ENCODE measurements at places on chromosomes 1 and 21.

DNA sequence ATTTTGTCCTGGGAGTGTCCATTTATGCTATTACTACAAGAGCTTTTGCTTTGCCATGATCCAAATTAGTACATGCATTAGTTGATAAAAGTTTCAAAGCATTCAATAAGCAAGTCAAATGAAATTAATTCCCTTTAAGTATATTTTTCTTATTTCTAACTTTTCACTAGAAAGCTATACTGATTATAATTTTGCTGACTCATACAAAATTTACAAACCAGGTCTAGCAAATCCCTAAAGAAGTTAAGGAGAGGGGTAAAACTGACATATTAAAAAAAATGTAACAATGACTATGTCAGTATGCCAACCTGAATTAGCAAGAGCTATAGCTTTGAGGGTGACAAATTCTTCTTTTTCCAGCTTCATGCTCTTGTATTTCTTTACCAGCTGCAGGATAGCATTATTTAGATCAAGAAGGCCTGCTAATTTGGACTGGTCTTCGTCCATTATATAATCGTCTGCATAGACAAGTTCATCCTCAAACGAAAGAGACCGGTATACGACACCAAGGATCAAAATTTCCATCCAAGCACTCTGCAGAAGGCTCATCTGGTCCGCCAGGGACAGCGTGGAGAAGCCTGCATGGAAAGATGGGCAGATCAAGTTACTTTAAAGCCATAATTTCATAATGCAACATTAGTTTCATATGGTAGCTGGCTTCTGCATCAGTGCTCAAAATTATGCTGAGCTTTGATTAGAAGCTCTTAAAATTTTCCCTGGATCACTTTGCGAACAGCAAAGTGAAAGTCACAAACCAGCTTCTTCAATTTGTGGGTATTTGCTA lies 95.8 kb upstream of the USH2A start:
- no peak for DNase-seq

GRCh38 chr21:33816174-33816573 lies 99.4 kb downstream of the ATP5PO start:
- no peak for DNase-seq

DNA sequence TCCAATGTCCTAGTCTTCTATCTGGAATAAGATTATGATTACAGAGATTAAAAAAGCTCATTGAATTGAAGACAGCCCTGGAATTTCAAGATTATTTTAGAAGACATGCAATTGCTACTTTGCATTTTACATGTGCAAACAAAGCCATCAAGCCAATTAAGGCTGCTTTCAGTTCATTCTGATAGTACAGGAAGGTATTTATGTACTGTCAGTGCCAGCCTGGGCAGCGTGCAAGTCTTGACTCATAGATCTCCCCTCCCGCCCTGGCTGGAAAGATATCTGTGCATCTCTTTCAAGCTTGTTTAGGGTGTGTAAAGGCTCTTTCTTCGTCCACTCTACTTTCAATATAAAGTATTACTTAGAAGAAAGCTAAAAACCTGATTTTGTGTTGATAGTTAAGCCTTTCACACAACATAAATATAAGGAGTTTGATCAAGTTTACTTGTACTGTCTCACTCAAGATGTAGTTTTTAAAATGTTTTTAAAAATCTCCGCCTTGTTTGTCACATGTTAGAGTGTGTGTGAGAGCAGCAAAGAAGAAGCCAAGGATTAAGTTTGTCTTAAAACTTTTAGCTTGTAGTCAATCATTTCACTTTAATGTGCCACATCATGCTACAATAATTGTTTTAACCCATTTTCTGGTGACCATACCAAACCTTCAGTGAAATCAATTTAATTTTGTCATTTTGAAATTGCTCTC lies 13.6 kb upstream of the LYPLAL1 start:
- DNase-seq: no peak

- no peak for DNase-seq
Measured at GRCh38 chr1:117942293-117942692, 12.8 kb downstream of the WDR3 start.

GRCh38 chr1:22533244-22533895 lies 29.9 kb upstream of the EPHA8 start:
- DNase-seq: no peak

GRCh38 chr1:7539769-7540175 lies 231.3 kb upstream of the VAMP3 start:
- DNase-seq: no peak

DNA sequence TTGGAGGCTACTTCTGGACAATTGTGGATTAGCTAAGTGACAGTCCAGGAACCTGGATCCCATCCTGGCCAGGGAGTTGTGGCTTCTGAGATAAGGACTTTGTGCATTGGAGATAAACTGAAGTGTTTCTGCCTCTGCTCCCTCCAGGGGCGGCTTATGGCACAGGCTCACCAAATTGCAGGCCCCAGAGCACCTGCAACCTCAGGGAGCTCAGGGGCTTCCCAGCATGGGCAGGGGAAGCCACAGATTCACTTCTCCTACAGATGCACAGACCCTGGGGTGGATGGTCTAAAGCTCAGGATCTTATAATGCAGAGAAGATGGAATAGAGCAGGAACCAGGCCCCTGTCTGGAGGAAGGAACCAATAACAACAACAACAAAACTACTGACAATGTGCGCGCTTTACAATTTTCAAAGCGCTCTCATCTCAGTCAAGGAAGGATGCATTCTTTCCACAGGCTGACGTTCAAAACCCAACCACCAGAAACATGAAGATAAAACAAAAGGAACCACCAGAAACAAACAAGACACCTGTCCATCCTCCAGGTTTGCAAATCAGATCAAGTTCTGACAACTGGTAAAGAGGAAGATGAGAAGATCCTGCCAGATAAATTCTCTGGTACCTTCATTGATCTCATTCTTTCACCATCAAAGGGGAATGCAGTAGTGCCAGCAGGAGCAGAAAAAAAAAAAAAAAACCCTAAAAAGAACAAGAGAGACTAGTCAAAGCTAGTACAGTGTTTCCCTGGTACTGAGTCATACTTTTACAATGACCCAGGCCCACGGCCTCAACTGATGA lies 121.0 kb upstream of the IRF2BP2 start:
- DNase-seq: no peak

GRCh38 chr1:112146201-112146715 lies 156.8 kb upstream of the KCND3 start:
- DNase-seq: no peak

- DNase-seq: no peak
Measured at GRCh38 chr21:41651830-41652229, 115.0 kb downstream of the RIPK4 start.

- DNase-seq: no peak
Measured at GRCh38 chr1:11707621-11708276, 16.2 kb downstream of the DRAXIN start.

- DNase-seq: no peak
Measured at GRCh38 chr1:92886886-92887419, 55.1 kb downstream of the RPL5 start.

DNA sequence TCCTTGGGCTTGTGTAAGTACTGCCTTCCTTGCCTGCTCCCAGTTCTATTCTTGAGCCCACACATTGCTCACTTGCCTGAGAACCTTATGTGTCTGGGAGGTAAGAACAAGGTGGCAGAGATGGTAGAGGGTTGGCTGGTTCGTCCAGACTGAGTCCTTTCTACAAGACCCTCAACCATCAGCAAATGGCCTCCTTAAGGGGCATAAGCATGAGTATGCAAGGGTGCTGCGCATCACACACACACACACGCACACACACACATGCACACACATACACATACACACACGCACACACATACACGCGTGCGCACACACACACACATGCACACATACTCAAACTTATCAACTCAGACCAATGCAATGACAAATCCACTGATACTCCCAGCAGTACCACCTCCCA lies 56.9 kb downstream of the RHBG start:
- DNase-seq: no peak

DNA sequence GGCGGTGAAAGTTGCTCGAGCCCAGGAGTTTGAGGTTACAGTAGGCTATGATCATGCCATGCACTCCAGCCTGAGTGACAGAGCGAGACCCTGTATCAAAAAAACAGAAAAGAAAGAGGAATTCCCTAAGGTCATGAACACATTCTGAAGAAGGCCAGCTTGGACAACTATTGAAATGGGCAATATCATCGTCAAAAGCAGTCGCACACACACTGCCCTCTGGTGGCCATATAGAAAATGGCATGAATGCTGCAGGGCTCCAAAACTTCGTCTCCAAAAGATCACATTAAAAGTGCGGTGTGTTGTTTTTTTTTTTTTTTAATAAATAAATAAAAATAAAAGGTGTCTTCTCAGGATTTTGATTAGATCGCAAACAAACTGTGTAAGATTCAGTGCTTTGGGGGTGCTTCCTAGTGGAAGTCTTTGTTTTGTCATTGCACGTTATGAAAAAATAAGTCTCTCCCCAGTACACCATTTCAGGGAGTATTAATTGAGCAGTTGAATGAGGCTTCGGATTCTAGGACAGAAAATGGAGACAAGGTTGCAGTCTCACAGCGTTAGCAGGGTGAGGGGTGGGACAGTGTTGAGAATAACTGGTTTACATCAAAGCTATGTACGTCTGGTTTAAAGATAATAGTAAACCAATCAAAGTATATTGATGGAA lies 87.5 kb upstream of the FMN2 start:
- no peak for DNase-seq

DNA sequence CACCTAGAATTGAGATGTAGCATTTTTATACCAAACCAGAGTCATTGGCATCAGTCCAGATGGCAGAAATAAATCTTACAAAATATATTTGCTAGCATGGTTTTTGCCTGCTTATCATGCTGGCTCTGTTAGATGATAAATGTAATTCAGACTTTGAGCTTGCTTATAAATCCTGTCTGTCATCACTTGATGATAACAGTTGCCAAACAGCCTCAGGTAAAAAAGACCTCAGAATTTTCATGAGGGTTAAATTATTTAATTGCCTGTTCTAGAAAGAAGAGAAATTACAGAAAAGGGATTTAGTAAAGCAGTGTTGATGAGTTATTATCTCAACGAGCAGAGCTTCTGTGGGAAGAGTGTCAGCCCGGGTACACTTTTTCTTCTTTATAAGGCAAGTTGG lies 83.3 kb downstream of the FNBP1L start:
- DNase-seq: no peak

GRCh38 chr1:232014941-232015340 lies 388.4 kb downstream of the DISC1 start:
- DNase-seq: no peak

GRCh38 chr21:40723317-40723716 lies 123.6 kb downstream of the DSCAM start:
- no peak for DNase-seq

DNA sequence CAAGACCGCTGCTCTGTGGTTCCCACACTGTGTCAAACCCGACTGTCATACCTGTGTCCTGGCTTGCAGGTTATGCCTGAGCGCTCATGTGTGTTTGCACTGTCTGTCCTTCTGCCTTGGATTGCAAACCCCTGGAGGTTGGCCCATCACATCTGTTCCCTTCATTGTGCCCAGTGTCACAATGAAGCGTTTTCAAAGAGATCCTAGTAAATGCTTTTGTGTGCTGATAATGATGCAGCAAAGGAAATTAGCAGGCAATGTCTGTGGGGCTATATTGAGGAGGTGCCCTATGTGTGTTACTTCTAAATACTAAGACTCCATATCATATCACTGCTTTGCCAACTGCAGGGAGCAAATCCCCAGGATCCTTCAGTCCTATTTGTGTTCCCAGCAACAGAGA lies 424.4 kb upstream of the NFIA start:
- no peak for DNase-seq

DNA sequence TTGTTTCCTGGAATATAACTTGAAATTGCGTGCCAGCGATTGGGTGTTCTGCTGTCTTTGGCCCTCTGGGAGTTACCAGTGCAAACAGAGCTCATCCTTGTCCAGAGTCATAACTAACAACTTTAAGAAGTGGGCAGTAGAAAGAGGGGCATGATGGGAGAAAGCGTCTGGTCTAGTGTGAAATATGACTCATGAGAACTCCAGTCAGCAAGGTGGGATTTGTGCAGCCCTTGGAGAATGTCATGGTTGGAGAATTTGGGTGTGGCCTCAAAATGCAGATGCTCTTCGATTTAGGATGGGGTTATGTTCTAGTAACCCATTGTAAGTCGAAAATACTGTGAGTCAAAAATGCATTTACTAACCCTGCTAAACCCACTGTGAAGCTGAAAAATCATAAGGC lies 12.9 kb downstream of the ATP1B1 start:
- no peak for DNase-seq

DNA sequence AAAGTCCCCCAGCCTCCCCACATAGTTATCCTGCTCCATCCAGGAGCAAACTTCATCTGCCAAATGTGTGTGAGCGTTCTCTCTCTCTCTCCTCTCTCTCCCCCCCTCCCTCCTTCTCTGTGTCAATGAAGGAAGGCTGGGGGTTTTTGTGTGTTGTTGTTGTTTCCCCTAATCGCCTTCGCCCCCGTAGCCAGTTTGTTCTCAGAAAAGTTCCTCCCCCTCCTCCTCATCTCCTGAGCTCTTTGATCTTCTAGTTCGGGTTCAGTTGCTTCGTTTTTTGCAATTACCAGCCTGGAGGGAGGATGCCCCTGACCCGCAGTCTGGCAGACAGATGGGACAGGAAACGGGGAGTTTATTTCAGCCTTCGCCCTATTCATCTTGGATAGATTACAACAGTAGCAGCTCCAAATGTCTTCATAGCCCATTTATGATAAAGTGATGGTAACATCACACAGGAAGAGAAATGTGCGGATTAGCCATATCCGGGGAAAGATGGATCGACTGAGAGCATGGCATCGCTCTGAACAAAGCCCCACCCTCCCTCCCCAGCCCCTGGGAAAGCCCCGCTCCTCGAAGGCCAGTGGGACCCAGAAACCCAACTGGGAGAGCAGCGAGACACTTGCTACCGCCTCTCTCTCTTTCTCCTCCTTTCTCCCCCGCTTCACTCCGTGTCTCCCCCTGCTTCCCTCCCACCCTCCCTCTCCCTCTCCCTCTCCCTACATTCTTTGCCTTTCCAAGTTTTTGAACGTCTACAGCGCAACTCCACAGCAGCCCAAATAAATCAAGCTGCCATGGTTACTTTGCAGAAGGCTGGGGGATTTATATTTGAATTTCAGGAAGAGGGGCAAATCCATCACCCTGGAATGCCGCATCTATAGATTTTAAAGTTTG lies 139.7 kb upstream of the ARHGEF16 start:
- DNase-seq: no peak

DNA sequence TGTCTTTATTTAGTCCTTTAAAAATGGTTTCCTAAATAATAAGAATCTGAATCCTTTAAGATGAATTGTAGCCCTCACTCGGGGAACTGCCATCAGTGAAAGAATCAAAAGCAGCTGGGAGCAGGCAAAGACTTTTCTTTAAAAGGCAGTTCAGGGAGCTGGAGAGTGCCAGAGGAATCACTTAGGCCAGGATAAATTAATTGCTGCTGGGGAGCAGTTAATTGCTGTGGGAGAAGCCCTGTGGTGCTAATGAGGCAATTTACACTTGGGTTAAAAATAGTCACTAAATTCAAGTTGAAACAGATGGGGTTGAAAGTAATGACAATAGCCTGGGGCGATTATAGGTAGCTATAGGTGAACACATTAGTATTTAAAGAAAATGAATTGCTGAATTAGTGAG lies 38.7 kb upstream of the COL24A1 start:
- DNase-seq: no peak

- DNase-seq: no peak
Measured at GRCh38 chr21:16742741-16743140, 770.1 kb upstream of the CXADR start.
